A549 treated with DMSO at 1 μM for 4 hours (cell line): ENCODE measurements at places on chromosomes 3 and 15. TPM values are rescaled to one million over a fixed set of nuclear protein-coding genes. Genes with fewer than 3 reads are reported as not detected.

CCR3 gene
- total RNA-seq = not detected in 5 replicates

LRRC15 gene
- 0.14 to 0.25 TPM (median 0.17 TPM) in 5 replicates for total RNA-seq

TUSC7 gene
- not detected in 5 replicates for total RNA-seq

GUCA1C gene
- total RNA-seq = not detected in 5 replicates

RGMA gene
- 0.10 to 0.46 TPM (median 0.28 TPM) in 4 of 5 replicates, not detected in the other for total RNA-seq

DCLK3 gene
- total RNA-seq = not detected in 5 replicates

DHFR2 gene
- total RNA-seq = 2.8 to 3.9 TPM (median 3.7 TPM) in 5 replicates

PPP2R3A gene
- total RNA-seq = 3.0 to 3.7 TPM (median 3.2 TPM) in 5 replicates

TMCO5A gene
- not detected in 5 replicates for total RNA-seq

GOLGA8O gene
- 0.19 to 0.54 TPM (median 0.33 TPM) in 5 replicates for total RNA-seq

HCN4 gene
- 0.21 to 0.31 TPM (median 0.28 TPM) in 5 replicates for total RNA-seq

CALML4 gene
- total RNA-seq = 6.9 to 10.6 TPM (median 9.2 TPM) in 5 replicates

DUOX1 gene
- not detected in 5 replicates for total RNA-seq

HCLS1 gene
- 0.07 to 0.20 TPM (median 0.16 TPM) in 4 of 5 replicates, not detected in the other for total RNA-seq

RSL24D1 gene
- total RNA-seq = 90.1 to 122 TPM (median 102 TPM) in 5 replicates

TGM5 gene
- total RNA-seq = not detected in 5 replicates

CLEC3B gene
- 0.10 TPM in 1 of 5 replicates, not detected in the others for total RNA-seq

GPR149 gene
- total RNA-seq = not detected in 5 replicates

NEK4 gene
- 12.3 to 15.7 TPM (median 15.0 TPM) in 5 replicates for total RNA-seq

NANOGP8 gene
- not detected in 5 replicates for total RNA-seq

GOLGA8R gene
- 0.18 to 0.29 TPM (median 0.20 TPM) in 4 of 5 replicates, not detected in the other for total RNA-seq

SPINK8 gene
- total RNA-seq = not detected in 5 replicates

CHST2 gene
- total RNA-seq = 0.57 to 1.1 TPM (median 0.81 TPM) in 5 replicates

DAZL gene
- not detected in 5 replicates for total RNA-seq

CLRN1 gene
- not detected in 5 replicates for total RNA-seq

PDE8A gene
- 29.2 to 37.5 TPM (median 36.2 TPM) in 5 replicates for total RNA-seq

NEDD4 gene
- 44.8 to 58.9 TPM (median 51.4 TPM) in 5 replicates for total RNA-seq

PRTG gene
- total RNA-seq = 8.8 to 12.5 TPM (median 10.8 TPM) in 5 replicates

ADGRG7 gene
- total RNA-seq = not detected in 5 replicates

DPPA2 gene
- total RNA-seq = not detected in 5 replicates

ROBO2 gene
- not detected in 5 replicates for total RNA-seq

BNC1 gene
- total RNA-seq = 0.49 to 0.65 TPM (median 0.53 TPM) in 5 replicates

DNAJA4 gene
- 0.12 TPM in 1 of 5 replicates, not detected in the others for total RNA-seq

DUOXA2 gene
- not detected in 5 replicates for total RNA-seq

POMGNT2 gene
- 6.6 to 9.5 TPM (median 8.3 TPM) in 5 replicates for total RNA-seq

CX3CR1 gene
- total RNA-seq = 0.09 to 0.25 TPM in 2 of 5 replicates, not detected in the others

DNAH12 gene
- 0.07 to 0.12 TPM (median 0.09 TPM) in 4 of 5 replicates, not detected in the other for total RNA-seq

KAT2B gene
- total RNA-seq = 4.1 to 7.2 TPM (median 5.5 TPM) in 5 replicates

GOLGA8G gene
- 0.04 TPM in 1 of 5 replicates, not detected in the others for total RNA-seq

STX19 gene
- total RNA-seq = not detected in 5 replicates

OR5H1 gene
- not detected in 5 replicates for total RNA-seq

ANKDD1A gene
- total RNA-seq = 1.5 to 2.1 TPM (median 1.9 TPM) in 5 replicates
